RKO (cell line): ENCODE measurements at places on chromosomes 11 and 22.

DNA sequence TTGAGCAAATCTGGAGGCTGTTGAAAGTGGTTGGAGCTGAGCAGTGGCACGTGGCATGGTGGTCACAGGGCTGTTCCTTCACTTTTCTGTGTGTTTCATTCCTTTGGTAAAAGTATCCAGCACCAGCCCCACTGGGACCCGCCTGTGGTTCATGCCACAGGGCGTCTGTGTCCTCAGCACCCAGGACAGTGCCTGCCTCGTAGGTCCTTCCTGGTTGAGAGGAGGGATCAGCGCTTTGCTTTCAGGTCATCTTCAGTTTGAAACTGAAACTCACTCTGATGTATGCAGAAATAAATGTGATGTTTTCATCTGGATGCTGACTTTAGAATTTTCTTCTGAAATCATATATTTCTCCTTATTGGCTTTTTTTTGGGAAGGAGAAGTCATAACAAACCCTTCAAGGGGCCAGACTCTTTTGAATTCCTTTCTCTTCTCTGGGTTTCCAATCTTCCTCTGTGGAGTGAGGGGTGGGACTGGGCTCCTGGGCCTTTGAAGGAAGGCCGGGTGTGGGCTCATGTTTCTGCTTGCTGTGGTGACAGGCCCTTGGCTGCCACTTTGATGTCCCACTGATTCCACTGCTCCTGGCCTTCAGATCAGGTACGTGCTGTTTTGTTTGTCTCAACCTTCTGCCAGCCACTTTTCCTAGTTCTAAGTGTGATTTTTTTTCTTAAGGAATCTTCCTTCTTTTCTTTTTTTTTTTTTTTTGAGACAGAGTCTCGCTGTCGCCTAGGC, 26.2 kb downstream of the TBC1D22A start:
- no peak for DNase-seq

DNA sequence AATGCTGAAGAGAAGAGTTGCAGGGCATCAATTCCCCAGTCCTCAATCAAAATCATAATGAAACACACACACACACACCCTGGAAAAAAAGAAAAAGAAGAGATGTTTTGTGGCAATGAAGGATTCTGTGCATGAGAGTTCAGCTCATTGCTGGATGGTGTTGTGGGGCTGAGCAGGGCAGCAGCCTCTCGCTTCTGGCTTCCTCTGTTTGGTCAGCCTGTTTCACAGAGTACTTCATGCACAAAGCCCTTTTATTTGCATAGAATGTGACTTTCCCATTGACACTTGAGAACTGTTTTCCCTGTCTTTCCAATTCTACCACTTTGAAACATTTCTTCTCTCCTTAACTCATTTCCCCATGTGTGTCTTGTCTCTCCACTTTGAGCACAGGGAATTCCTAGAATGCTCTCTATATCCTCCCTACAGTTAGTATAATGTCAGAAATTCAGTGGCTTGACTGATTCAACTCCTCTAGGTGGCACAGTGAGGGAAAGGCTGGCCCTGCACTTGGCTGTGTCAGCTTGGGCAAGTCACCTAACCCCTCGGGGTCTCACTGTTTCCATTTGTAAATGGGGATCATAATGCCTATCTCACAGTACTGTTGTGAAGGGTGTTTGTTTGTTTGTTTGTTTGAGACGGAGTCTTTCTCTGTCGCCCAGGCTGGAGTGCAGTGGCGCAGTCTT, 25.4 kb upstream of the BSX start:
- no peak for DNase-seq

DNA sequence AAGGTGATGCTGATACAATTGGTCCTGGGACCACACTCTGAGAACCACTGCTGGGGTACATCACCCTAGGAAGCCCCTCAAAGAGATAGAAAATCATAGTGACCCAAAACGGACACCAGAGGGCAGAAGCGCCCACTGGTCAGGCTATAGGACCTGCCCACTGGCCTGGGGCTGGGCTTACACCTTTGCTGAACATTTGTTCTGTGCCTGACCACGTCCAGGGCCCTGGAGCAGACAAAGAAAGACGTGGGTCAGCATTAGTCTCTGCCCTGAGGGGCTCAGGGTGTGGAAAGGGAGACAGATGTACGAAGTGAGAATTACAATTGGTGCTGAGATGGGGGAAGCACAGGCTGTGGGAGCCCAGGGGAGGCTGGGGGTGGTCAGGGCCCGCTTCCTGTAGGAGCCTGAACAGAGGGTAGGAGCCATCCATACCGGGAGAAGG, 14.4 kb upstream of the SERPINH1 start:
- DNase-seq, result peak; percentile 60

GRCh38 chr11:100769617-100770016, 82.5 kb downstream of the ARHGAP42 start:
- no peak for DNase-seq

DNA sequence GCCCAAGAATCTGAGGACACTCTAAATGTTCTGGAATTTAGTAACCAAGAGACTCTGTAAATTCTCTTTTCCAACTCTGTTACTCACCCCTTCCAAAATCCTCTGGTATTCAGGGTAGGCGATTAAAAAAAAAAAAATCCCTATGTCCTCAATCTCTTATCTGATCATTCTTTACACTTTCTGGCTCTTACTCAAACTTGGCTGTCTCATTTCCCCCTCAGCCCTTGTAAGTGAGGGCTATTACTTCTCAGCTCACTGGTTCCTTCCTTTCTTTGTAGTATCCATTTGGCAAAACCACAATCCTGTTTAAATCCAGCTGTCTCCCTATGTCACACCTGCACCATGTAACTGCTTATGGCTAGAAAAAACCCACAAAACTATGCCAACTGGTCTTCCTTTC, 12.7 kb upstream of the MSANTD2 start:
- DNase-seq, result no peak

DNA sequence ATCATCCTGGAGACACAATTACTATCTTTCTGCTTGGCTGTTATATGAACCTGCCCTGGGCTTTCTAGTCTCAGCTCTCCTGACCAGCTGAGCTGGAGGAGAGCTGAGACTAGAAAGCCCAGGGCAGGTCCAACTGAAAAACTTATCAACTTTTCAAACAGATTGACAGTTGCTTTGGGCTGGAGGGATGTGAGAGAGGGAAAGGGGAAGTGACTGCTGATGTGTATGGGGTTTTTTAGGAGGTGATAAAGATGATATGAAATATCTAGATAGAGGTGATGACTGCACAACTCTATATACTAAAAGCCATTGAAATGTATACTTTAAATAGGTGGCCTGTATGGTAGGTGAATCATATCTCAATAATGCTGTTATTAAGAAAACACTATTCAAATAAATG, 60.2 kb upstream of the CHRM4 start:
- DNase-seq, result no peak

GRCh38 chr11:102551169-102551781, 20.7 kb upstream of the MMP7 start:
- DNase-seq, result no peak

DNA sequence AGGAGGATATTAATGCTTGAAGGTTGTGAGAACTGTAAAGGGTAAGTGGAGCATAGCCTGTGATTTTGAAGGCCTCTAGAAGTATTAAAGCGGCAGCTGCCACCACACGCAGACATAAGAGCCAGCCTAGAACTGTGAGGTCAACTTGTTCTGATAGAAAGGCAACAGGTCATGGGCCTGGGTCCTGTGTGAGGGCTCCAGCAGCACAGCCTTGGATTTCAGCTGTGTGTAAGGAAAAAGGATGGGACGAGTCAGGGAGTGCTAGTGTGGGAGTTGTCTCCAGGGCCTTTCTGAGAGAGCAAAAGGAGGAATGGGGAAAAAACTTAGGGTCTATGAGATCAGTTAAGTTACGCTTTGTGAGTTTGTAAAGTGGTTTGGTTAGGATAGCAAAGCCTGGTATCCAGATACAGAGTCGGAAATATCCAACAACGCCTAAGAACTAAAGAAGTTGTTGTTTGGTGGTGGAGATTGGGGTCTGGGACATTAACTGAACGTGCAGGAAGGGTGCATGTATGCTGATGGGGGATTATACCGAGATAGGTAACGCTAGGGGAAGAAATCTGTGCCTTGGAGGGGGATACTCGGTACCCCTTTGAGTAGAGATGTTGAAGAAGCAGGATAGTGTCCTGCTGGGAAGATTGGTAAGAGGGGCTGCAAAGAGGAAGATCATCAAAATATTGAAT, 17.4 kb upstream of the ANO1 start:
- DNase-seq, result no peak

- DNase-seq, result no peak
These were observed 266.5 kb downstream of the TENM4 start for GRCh38 chr11:79174045-79175008.

DNA sequence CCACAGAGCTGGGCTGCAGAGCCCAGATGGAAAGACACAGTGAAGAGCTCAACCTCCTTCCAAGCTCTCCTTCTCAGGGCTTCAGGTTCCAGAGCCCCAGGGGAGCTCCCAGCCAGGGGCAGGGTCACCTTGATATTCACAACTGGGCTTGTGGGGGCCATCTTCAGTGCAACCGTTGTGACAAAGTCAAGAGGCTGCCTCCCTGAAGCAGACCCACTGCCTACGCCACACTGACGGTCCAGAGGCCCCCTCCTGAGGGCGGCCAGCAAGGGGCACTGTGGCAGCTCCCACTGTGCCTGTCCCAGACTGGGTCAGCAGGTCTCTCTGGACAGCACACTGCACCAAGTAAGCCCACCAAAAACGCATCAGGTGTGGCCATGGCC, 84.1 kb downstream of the DGCR2 start:
- no peak for DNase-seq

DNA sequence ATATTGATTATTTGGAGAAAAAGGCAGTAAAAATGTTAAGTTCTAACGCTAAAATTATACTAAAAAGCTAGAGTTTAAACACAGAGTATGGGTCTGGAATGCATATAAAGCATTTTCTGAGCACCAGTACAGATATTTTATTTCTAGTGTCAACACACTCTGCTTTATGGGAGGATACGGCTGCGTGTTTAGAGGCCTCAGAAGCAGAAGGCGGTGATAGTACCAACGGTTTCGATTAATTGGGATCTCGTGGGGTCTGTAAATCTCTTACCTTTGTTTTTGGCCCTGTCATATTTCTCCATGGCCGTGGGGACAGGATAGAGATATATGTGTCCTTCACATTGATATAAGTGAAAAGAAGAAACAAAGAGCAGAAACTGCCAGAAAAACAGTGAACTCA, 206.8 kb upstream of the NTM start:
- DNase-seq, result no peak

GRCh38 chr11:78338138-78338537, 79.5 kb downstream of the GAB2 start:
- no peak for DNase-seq

DNA sequence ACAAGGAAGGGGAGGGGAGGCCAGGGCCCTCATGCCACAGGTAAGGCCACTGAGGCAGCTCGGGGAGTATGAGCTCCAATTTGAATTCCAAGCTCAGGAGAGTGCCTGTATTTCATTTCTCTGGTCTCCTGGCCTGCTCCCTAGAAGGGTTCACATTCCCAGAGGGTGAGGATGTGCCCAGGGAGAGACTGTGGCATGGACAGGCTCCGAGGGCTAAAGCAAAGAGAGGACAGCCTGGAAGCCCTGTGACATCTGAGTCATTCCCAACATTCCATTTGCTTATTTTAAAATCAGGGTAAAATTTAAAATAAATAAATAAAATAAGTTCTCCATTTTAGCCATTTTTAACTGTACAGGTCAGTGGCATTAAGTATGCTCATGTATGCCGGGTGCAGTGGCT, 18.6 kb upstream of the FOLR1 start:
- no peak for DNase-seq

GRCh38 chr11:19458231-19458630, 217.5 kb upstream of the E2F8 start:
- DNase-seq, result no peak

DNA sequence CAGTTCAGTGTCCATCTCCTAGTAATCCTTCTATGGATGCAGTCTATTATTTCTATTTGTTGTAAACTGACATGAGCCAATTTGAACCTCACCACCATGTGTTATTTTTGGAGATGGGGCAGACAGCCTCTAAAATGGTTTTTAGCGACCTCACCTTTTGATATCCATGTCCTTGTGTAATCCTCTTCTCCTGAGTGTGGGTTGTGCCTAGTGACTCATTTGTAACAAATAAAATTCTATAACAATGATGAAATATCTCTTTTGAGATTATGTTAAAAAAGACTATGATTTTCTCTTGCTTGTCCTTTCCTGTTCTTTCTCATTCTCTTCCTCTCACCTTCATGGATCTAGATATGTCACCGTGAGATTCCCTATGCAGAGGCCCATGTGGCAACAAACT, 554.6 kb upstream of the ANO3 start:
- DNase-seq, result no peak

DNA sequence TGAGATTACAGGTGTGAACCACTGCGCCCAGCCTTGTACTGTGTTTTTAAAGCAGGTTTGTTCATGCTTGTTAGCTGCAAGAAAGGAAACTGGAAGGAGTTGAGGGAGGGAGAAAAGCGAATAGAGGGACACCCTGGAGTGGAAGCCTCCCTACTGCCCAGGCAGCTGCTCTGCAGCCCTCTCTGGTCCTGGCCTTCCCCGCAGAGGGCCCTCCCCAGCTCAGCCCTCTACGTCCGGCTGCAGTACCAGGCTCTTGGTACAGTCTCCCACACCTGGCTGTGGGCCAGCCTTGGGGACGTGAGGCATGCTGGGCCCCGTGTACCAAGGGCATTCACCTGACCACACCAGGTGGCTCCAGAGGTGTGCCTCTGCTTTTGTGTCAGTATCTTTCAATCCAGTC, 70.8 kb downstream of the MED15 start:
- DNase-seq, result no peak

- no peak for DNase-seq
These were observed 36.0 kb upstream of the TFIP11 start for GRCh38 chr22:26548303-26548702.

GRCh38 chr11:72758690-72759389, 6.6 kb upstream of the ARAP1 start:
- DNase-seq, result no peak

- no peak for DNase-seq
These were observed 241.6 kb upstream of the CADM1 start for GRCh38 chr11:115745610-115746512.

DNA sequence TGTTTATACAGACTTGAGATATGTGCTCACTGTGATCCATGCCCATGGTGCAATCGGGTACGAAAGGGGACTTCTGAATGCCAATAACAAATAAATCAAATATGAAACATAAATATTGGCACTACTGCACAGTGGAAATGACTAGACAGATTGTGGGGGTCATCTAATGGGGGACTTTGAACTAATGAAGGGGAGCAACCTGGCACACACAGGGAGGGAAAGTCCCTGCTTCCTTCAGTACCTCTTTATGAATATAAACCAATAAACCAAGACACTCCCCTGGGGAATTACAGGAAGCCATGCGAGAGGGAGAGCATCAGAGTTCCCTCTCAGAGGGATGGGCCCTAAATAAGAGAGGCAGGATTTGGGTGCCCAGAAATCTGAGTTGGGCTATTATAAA, 21.1 kb downstream of the MIF start:
- no peak for DNase-seq
